ENCODE measurements at places on chromosomes 5 and 9.

DNA sequence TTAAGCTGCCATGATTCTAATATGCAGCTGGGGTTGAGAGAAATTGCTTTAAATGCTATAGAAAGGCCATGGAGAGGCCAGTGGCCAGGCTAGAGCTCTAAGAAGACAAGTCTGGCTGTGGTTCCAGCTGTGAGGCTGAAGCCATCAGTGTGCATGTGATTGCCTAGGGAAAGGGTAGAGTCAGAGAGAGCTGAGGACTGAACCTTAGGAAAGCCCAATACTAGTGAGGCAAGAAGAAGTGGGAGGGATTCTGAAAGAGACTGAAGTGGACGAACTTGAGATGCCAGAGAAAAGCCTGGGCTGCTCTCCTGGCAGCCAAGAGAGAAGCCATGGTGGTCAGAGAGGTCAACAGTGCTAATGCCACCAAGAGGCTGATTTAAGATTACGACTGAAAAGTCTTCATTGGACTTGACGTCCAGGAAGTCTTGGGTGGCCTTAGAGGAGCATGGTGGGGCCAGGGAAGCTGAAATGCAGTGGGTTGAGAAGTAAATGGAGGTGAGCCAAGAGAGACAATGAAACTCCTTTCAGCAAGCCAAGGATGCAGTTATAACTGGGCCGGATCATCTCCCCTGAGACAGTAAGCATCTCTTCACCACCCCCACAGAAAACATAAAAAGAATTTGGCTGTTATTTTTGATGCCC lies 133.2 kb downstream of the TMEM174 start:
- no peak for DNase-seq

DNA sequence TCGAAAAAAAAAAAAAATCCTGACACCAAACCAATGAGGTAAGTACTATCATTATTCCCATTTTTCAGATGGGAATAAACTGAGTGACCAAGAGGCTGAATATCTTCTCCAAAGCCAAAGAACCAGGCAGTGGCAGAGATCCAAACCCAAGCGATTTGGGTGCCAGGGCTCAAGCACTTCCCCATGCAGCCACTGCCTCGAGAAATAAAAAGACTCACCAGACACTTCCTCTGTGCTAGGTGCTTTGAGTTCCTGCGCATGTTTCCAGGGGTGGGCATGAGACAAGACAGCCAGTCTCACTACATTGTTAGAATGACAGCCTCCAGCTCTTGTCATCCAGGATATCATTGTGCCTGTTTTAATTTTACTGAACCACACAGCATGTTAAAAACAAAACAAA lies 2.3 kb upstream of the RPL26L1 start:
- DNase-seq = no peak

DNA sequence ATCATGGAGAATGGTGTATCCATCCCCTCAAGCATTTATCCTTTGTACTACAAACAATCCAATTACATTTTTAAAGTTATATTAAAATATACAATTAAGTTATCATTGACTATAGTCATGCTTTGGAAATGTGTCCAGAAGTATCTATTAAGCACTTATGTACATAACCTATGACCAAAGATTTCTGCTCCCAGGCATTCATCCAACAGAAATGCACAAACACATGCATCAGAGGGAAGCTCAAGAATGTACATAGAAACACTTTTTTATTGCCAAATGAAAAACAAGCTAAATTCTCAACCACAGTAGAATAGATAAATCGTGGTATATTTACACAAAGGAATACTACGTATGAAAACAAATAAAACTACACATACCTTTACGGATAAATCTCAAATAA lies 700.5 kb upstream of the ZNF608 start:
- peak; percentile 8 for DNase-seq

- DNase-seq = no peak
These were observed 63.8 kb downstream of the TMOD1 start for GRCh38 chr9:97565262-97565661.

DNA sequence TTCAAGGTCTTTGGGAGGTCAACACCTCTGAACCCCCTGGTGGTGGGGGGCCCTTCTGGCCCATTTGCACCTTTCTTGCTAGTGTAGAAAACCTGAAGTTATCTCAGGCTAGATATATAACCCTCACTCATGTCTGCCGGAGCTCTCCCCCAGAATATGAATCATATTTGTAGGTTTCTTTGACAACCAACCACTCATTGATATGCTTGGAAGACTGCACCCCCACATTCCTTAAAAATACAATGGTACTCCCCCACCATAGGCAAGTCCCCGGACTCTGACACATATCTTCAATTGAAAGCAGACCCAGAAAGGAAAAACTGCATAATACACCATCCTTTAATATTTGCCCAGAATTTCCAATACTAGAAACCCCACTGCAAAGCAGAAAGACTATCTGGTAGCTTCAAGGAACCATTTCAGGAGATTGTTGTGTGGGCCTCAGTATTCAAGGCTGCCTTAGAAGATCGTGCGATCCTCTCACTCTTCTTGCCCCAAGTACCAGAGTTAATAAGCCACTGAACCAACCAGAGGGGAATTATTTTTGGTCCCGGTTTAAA lies 978 bp upstream of the UBE2B start:
- peak; percentile 9 for DNase-seq

DNA sequence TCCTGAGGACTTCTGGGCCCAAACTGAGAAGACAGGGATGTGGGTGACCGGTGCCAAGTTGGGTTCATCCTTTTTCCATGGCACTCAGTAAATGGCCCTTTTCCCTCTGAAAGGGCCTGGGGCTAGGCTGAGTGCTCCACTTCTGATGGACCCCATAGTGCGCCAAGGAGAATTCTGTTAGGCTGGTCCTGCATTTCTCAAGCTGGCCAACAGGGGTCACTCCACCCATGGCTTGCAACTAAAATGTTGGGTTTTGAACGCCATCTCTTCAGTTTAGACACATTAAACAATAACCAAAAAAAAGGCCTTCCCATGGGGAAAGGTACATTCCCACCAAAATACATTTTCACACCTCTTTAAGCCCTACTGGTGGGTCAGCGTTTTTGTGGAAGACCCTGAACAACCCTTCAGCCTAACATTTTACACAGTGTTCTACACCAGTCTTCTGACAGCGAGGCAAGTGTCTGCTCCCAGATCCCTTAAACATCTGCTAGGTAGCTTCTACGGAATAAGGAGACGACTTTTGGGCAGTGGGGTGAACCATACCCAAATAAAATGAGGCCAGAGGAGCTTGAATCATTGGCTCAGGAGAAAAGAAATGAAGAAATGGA lies 27.3 kb downstream of the CNTFR start:
- no peak for DNase-seq

- DNase-seq = peak; percentile 2
These were observed 76.3 kb downstream of the CACNA1B start for GRCh38 chr9:137953683-137954438.

GRCh38 chr5:1436036-1436435 lies 9.2 kb downstream of the SLC6A3 start:
- DNase-seq = no peak

DNA sequence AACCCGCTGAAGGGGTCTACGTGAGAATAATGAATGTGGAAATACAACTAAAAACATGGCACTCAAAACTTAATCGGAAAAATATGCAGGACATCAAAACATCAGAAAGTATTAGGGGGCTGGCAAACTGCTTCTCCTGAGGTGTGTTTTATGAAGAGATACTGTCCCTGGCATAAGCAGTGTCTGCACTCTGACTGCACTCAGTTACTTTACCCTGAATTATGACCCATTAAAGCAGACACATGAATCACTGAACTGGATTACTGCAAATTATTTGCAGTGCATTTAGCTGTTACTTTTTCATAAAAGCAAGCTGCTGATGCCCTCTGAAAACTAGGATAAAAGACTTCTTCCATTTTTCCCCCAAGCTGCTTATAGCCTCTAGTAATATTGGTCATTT lies 164.9 kb downstream of the AP3B1 start:
- no peak for DNase-seq

- no peak for DNase-seq
These were observed 37.8 kb downstream of the TLE4 start for GRCh38 chr9:79609468-79610018.

- no peak for DNase-seq
These were observed 63.1 kb downstream of the SH3TC2 start for GRCh38 chr5:148999741-149000140.

DNA sequence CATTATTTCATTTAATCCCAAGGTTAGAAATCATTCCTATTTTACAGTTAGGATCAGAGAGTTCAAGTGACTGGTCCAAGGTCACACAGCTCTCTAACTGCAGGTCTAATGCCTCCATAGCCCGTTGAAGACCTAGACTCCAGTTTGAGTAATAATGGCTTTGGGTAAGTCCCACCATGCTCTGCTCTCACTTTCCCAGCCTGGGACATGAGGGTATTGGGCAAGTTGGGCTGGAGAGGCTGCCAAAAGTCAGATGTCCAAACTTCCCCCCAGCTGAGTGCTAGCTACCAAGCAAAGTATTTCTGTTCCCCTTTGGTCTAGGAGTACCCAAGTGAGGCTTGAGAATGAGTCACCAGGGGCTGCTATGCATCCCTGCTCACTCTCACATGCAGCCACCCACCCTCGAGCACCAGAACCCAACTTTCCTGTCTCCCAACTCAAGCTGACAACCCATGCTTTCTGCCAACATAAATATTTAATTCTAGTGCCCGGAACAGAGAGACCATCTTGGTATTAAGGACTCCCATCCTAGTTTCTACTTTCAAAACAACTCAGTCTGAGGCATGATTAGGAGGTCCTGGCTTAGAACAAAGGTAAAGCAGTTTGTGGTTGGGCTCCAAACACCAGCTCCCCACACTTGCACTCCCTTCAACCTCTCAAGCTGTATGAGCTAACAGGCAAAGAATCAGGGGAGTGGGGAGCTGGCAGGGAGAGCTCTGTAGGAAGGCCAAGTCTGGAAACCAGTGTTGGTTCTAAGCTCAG lies 236.5 kb upstream of the TRIM32 start:
- DNase-seq = peak; percentile 22

DNA sequence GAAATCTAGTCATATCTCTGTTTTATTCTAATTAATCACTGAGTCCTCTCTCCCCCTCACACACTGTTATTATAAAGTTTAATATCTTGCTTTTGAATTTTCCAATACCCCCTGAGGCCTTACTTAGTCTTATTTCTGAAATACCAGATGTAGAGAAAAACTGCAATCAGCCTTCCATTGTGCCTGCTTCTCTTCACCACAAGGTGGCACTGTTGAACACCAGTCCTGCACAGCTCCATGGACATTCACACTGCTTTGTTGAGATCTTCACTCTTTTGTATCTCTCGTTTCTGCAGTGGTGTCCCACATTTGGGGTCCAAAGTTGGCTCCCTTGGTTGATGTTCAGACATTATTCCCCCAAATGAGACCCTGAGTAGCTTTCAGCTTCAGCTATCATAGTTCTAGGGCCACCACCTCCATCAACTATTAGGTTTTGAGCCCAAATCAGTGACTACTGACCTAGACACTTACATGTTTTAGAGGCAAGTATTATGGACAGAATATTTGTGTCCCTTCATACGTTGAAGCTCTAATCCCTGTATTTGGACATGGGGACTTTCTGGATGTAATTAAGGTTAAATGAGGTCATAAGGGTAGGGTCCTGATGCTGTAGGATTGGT lies 24.3 kb downstream of the BOD1 start:
- DNase-seq = no peak

- no peak for DNase-seq
These were observed 522.2 kb downstream of the CSNK1G3 start for GRCh38 chr5:124034083-124034700.

GRCh38 chr5:116276952-116277351 lies 192.1 kb downstream of the COMMD10 start:
- DNase-seq = no peak

DNA sequence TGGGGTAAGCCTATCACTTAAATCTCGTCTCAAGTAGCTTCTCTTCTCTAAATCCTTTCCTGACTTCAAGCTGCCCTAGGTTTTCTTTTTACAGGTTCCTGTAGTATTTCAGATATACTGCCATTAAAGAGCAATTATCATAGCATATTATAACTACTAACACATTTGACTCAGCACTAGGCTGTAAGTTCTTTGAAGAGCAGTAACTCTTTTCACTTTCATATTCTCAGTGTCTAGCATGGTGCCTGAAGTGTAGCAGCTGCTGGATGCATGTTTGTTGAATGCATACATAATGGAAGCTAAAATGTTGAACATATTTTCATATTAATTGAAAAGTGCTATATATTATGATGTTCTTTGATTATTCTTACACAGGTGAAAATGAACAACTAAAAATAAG lies 22.5 kb downstream of the CCDC152 start:
- no peak for DNase-seq

DNA sequence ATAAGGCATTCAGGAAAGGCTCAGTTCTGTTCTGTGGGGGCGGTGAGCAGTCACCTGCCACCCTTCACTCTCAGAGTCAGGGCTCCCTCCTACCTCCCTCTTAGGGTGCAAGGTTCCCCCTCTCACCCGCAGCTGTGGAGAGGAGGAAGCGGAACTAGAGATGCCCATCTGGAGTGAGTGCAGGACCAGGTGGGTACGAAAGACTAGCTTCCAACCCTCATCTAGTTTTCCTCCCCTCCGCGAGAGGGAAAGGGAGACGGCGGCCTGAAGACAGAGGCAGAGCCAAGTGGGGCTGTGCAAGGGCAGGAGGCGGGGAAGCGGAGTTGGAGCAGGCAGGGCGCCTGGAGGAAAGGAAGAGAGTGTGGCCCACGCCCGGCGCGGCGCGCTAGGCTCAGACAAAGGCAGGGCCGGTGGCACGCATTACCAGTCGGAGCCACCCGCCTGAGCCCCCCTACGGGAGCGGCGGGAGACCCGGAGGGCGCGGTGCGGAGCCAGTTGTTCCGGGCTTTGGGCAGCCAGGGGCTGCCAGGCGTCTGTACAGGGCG lies 7.3 kb downstream of the PRR7 start:
- no peak for DNase-seq

- DNase-seq = peak; percentile 89
These were observed 1.4 kb upstream of the CIZ1 start for GRCh38 chr9:128192601-128193371.

GRCh38 chr5:167840527-167841130 lies 450.8 kb upstream of the WWC1 start:
- no peak for DNase-seq

- DNase-seq = peak; percentile 60
These were observed 3.8 kb upstream of the RASEF start for GRCh38 chr9:83066771-83067170.

DNA sequence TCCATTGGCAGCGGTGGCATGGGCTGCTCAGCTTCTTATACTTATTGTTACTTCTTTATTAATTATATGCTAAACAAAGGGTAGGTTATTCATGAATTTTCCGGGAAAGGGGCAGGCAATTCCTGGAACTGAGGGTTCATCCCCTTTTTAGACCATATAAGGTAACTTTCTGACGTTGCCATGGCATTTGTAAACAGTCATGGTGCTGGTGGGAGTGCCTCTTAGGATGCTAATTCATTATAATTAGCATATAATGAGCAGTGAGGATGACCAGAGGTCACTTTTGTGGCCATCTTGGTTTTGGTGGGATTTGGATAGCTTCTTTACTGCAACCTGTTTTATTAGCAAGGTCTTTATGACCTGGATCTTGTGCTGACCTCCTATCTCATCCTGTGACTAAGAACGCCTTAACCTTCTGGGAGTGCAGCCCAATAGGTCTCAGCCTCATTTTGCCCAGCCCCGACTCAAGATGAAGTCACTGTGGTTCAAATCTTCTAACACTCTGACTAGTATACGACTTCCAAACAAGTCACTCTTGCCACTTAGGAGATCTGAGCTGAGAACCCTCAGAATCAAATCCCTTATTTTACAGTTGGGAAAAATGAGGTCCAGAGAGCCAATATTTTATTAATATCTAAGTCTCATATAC lies 237.5 kb downstream of the TRIM32 start:
- DNase-seq = no peak

Measured in AG08396 (cell line).